ENCODE measurements at places on chromosomes 2 and 18.

DNA sequence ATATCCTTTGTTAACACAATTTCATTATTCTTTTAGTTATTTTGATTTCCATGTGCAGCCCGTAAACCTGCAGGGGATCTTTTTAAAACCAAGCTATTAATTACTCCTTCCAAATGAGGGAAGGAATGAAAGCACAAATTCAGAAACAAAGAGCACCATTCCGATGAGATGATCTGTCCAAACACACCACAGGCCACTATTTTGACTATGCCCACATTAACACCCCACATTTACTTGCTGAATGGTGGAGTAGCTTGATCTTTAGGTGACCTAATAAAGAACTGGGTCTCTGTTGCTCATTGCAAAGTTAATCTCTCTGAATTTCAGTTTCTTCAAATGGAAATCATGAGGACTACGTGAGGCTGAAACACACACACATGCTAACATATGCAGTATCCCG is 218.0 kb downstream of the IRS1 start:
- no peak for DNase-seq

DNA sequence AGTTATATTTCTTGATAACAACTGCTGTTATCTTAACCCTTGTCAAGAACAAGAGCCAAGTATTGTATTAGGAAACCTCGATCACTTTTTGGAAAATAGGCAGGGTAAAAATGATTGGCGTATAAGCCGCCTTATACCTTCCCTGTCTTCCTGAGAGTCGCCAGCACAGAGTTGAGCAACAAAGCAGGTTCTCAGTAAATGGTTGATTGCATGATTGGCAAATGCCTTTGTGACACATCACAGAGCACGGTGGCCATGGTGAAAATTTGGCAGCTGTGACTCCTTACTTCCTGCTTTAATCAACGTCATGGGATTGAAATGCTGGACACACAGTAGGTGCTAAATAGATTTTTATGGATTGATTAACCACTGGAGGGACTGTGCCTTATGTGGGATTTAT is 3.9 kb upstream of the KLHL29 start:
- DNase-seq, result peak; percentile 64

- DNase-seq, result peak; percentile 18
These were observed 90.5 kb downstream of the NDUFA10 start for GRCh38 chr2:239934571-239935171.

- DNase-seq, result no peak
These were observed 85.4 kb downstream of the MAP3K20 start for GRCh38 chr2:173161040-173161439.

GRCh38 chr18:70261141-70261788 is 27.6 kb upstream of the SOCS6 start:
- DNase-seq, result no peak

GRCh38 chr2:105521616-105522015 is 122.8 kb upstream of the FHL2 start:
- DNase-seq, result no peak

GRCh38 chr2:100038011-100038410 is 104.4 kb downstream of the AFF3 start:
- no peak for DNase-seq

- DNase-seq, result no peak
These were observed 368.5 kb upstream of the NT5C1B start for GRCh38 chr2:18957909-18958308.

- DNase-seq, result no peak
These were observed 66.2 kb downstream of the MAP4K4 start for GRCh38 chr2:101763496-101764333.

DNA sequence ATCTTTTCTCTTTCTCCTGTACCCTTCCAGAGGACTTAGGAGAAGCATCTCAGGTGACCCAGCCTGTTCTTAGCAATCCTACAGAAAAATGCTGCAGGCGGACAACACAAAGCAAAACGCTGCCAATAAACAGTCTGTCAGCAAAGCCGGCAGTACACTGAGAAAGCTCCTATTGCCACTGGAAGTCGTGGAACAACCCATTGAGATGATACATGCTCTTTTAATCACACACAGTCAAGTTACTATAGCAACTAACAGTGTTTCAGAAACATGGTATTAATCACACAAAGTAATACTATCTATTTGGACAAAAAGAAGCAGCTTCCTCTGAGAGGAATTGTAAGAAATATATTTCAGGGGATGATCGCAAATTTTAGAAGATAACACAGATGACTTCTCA is 10.5 kb downstream of the CTLA4 start:
- no peak for DNase-seq

- DNase-seq, result no peak
These were observed 126.4 kb downstream of the CDH2 start for GRCh38 chr18:28050545-28050944.

- DNase-seq, result no peak
These were observed 463.9 kb upstream of the HS6ST1 start for GRCh38 chr2:128782411-128783192.

DNA sequence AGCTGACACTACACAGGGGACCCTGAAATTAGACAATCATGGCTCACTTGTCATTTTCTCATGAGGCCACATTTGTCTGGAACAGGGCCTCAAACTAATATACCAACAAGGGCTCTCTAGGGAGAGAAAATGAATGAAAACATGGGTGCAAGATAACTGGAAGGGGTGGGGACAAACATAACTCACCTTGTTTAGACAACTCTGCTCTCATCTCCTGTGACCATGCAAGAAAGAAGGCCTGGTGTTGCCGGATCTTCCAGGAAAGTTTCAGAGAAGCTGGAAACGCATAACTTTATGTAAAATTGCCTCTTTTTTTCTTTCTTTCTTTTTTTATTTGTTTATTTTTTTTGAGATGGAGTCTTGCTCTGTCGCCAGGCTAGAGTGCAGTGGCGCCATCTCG is 80.4 kb upstream of the SPRED2 start:
- DNase-seq, result no peak

DNA sequence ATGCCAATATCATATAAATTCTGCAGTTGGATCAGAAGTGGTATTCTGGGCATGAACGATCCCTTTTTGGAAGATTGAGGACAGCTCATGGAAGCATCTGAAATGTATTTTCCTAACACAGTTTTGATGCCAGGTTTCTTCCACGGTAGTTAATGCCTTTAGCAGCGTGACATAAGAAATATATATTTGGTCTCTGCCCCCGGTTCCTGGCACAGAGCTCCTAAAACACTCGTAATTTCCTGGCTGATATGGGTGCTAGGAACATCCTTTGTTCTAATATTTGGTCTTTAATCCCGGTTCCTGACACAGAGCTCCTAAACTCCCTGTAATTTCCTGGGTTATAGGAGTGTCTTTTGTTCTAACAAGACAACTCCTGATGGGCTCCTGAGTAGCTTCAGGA is 8.2 kb upstream of the CABLES1 start:
- no peak for DNase-seq

DNA sequence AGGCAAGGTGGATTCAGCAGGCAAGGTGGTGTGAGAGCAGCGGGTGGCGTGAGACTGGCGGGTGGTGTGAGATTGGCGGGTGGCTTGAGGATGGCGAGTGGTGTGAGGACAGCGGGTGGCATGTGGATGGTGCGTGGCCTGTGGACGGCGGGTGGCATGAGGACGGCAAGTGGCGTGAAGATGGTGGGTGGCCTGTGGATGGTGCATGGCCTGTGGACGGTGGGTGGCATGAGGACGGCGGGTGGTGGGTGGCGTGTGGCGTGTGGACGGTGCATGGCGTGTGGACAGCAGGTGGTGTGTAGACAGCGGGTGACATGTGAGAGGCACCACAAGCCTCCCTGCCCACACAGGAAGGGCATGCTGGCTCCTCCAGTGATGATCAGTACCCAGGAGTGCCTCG is 186.9 kb upstream of the SALL3 start:
- no peak for DNase-seq

GRCh38 chr2:71780162-71780561 is 326.8 kb downstream of the DYSF start:
- DNase-seq, result no peak

DNA sequence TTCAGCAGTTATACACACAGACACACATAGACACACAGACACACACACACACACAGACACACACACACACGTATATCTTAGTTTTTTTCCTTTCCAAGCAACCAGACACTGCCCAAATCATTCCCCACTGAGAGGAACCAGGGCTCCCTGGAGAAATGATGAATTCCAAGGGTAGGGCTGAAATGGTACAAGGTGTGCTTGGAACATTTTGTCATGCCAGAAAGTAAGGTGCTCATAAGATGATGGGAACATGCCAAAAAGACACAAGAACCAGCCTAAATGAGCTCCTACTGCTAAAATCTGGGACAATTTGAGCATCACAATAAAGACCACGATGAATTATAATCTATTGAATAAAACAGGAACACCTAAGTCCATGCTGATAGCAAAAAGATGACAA is 103.3 kb downstream of the MEP1B start:
- DNase-seq, result no peak

DNA sequence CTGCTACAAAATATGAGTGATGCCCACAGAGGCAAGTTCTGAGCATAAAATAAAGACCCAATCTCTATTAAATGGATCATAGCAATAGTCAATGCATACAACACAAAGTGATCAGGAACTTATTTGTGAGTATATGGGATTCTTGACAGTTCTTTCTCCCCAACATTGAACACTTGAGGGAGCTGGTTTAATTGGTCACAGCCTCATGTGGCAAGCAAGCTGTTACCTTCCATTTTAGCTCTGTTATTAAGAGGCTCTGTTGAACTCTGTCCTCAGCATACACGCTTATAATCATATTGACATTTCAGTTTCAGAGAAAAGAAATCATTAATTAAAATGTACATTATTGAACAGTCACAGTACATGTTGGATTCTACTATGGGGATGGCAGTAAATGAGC is 37.6 kb upstream of the PAX3 start:
- no peak for DNase-seq

DNA sequence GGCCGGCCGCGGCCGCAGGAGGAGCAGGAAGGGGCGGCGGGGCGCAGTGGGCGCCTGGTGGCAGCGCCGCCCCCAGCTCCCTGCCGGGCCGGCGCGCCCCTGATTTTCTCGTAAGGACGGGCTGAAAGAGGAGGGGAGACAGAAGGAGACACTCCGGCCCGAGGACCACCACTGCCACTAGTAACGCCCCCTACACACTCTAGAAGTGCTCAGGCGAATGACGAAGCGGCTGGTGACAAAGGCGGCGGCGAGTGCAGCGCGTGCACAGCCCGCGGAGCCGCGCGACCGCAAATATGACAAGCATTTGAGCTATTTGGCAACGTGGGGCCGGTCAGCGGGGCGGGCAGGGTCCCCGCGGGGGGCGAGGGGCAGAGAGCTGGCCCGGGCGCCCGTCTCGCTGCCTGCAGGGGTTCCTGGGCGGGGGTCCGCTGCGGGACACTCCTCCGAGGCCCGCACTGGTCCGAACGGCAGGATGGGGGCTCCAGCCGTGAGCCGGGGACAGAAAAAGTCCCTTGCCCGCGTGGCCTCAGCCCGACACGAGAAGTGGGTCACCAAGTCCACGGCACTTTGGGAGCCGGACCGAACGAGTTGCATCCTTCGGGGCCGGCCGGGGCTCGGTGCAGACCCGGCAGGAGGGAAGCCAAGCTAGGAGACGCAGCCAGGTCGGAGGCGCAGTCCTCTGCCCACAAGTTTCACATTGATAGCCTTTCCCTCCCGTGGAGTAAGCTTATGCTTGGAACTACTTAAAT is 524 bp upstream of the SERTAD2 start:
- peak; percentile 78 for DNase-seq

DNA sequence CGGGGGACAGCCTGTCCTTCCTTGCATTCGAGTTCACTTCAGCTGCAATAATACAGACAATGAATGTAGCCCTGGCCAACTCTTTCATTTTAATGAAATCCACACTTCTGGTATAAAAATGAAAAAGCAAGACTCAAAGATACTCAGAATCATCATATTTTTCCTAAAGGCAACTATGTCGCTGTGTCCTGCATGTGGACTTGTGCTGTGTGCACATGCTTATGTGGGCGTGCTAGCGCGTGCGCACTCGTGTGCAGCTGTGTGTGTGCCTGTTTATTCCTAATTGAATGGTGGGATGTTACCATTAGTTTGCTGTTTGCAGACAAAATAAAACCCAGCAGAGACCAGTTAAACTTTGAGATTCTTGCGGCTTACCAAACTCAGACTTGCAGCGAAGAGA is 49.6 kb downstream of the SMIM21 start:
- DNase-seq, result no peak

- DNase-seq, result no peak
These were observed 217.7 kb downstream of the PRKCE start for GRCh38 chr2:45869165-45869501.

DNA sequence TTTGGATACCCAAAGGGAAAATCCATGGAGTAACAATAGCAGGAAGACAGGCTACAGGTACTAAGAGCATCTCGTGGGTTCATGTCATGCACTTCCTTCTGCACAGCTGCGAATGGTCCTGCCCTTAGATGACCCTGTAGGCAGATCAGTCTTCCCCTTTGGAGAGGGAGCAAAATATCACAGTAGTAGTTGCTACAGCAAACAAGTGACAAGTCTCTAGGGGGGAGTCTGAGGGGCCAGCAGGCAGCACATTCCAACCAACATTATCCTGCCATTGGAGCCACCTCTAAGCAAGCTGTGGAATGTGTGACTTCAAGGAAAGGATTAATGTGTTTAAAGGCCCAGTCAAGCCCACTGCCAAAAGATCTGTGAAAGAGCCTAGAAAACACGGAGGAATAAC is 273.2 kb upstream of the PARD3B start:
- DNase-seq, result no peak

DNA sequence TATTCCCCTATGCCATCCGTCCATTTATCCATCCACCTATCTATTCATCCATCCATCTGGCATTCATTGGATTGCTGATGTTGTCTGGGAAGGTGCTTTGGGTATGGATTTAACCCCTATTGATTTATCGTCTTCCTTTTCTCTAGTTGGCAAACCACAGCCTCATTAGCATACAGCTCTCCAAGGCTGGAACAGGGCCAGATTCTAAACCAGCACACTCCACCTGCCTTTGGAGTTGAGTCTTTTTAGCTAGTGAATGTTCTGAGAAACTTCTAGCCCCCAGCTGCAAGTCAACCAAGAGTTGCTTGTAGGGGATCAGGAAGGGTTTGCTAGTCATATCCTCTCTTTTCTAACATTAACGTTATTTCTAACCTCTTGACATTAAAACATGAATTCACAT is 90.7 kb downstream of the NRP2 start:
- DNase-seq, result no peak
